ENCODE measurements at places on chromosomes 1 and 21. TPM values are rescaled to one million over a fixed set of nuclear protein-coding genes. Genes with fewer than 3 reads are reported as not detected.

The RNU1-3 gene
- under 0.01 TPM for total RNA-seq

The PM20D1 gene
- not detected for total RNA-seq

The SPATC1L gene
- 58.5 TPM for total RNA-seq

DNA sequence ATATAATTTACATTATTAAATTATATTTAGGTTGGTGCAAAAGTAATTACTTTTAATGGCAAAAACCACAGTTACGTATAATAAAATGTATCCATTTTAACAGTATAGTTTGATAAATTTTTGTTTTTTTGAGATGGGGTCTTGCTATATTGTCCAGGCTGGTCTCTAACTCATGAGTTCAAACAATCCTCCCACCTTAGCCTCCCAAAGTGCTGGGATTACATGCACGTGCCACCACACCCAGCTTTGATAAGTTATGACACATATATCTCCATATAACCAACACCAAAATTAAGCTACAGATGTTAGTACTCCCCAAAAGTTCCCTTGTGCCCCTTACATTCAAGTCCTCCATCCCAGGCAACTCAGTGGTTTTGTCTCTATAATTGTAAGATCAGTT, 163.1 kb downstream of the SMYD3 start:
- H3K4me1 ChIP-seq = no peaks in the 10 kb centered on the region
- H3K36me3 ChIP-seq = no peaks in the 10 kb centered on the region
- no peaks in the 10 kb centered on the region for H3K27me3 ChIP-seq
- no peak for DNase-seq

DNA sequence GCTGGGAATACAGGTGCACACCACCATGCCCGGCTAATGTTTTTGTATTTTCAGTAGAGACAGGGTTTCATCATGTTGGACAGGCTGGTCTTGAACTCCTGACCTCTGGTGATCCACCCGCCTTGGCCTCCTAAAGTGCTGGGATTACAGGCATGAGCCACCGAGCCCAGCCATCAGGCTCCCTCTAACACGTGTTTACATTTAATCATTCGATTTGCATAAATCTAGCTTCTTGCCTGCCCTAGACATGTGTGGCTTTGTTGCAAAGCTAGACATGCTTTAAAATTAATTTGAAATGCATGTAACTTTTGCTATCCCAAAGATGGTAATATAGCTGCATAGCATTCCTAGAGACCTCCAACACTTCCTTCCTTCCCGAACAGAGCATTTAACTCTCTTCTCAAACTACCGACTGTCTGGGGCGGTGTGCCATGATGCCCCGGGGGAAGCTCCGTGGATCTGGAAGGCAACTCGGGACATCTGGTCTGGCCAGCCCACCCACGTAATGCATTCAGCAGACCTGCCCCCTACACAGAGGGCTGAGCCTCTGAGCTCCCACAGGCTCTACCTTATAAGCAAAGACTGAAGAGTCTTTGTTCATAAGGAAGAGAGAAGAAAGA, 34.6 kb upstream of the NID1 start:
- no peaks in the 10 kb centered on the region for H3K4me1 ChIP-seq
- DNase-seq = no peak
- peaks cover 3% of the 10 kb centered on the region for H3K27me3 ChIP-seq
- H3K27ac ChIP-seq = no peak overlapping the region
- no peak overlapping the region for H3K4me3 ChIP-seq

GRCh38 chr1:226233293-226233692, 9.8 kb downstream of the MIXL1 start:
- no peak overlapping the region for H3K27ac ChIP-seq
- no peaks in the 10 kb centered on the region for H3K27me3 ChIP-seq
- H3K4me3 ChIP-seq = no peak overlapping the region
- no peak for DNase-seq
- H3K36me3 ChIP-seq = no peaks in the 10 kb centered on the region

- H3K36me3 ChIP-seq = no peaks in the 10 kb centered on the region
- H3K27ac ChIP-seq = no peak overlapping the region
These were observed 17.2 kb upstream of the C4BPB start for GRCh38 chr1:207071426-207071825.

GRCh38 chr1:180610556-180611015, 21.2 kb upstream of the XPR1 start:
- no peaks in the 10 kb centered on the region for H3K27me3 ChIP-seq
- DNase-seq = no peak
- H3K4me1 ChIP-seq = peaks cover 6% of the 10 kb centered on the region
- peak overlapping the region; percentile 48 for H3K27ac ChIP-seq
- no peak overlapping the region for H3K4me3 ChIP-seq
- no peaks in the 10 kb centered on the region for H3K36me3 ChIP-seq

DNA sequence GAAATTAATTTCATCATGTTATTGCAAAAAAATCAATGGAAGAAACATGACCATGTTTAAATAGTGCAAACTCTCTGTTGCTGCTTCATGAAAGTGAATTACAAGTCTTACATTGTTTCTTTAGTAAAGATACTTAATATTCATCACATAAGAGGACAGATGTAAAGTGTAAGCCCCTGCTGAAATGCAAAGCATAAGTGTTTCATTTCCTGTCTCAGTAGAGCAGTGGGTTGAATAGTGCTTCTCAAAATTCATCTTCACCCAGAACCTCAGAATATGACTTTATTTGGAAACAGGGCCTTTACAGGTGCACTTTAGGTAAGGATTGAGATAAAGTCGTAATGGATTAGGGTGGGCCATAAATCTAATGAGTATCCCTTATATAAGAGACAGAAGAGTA, 738.4 kb upstream of the RGS18 start:
- no peak overlapping the region for H3K27ac ChIP-seq
- DNase-seq = no peak
- H3K4me1 ChIP-seq = no peaks in the 10 kb centered on the region
- no peaks in the 10 kb centered on the region for H3K36me3 ChIP-seq
- no peak overlapping the region for H3K4me3 ChIP-seq
- H3K27me3 ChIP-seq = no peaks in the 10 kb centered on the region

Measured in adrenal gland (tissue), 19 donors.